ENCODE measurements at places on chromosomes 13 and 19. TPM values are rescaled to one million over a fixed set of nuclear protein-coding genes. Genes with fewer than 3 reads are reported as not detected.

The DHDH gene
- 0.60 TPM for total RNA-seq

The ZNF600 gene
- 9.4 TPM for total RNA-seq

The NTF4 gene
- total RNA-seq, result 0.28 TPM

The HS6ST3 gene
- 1.2 TPM for total RNA-seq

The C19orf25 gene
- total RNA-seq, result 32.5 TPM

The MAMSTR gene
- total RNA-seq, result 2.2 TPM

The EFNB2 gene
- total RNA-seq, result 32.8 TPM

The KLHL1 gene
- not detected for total RNA-seq

The TEAD2 gene
- total RNA-seq, result 30.2 TPM

The IGFL3 gene
- total RNA-seq, result not detected

The LILRA2 gene
- 4.2 TPM for total RNA-seq

The SLC1A6 gene
- total RNA-seq, result not detected

The ZNF765 gene
- total RNA-seq, result 10.8 TPM

The MEF2B gene
- 3.4 TPM for total RNA-seq

The DKKL1 gene
- 0.57 TPM for total RNA-seq

The WDR88 gene
- not detected for total RNA-seq

The DACH1 gene
- total RNA-seq, result 10.4 TPM

The CFAP97D2 gene
- not detected for total RNA-seq

The RASAL3 gene
- 12.1 TPM for total RNA-seq

The FREM2 gene
- total RNA-seq, result 16.9 TPM

The ZNF580 gene
- 56.8 TPM for total RNA-seq

The PROZ gene
- not detected for total RNA-seq

The GFY gene
- total RNA-seq, result not detected

The ZNF225 gene
- total RNA-seq, result 6.7 TPM

The POU2F2 gene
- 9.8 TPM for total RNA-seq

The GAPDHS gene
- not detected for total RNA-seq

The LATS2 gene
- total RNA-seq, result 26.3 TPM

The IGFLR1 gene
- total RNA-seq, result 22.3 TPM

The CCL25 gene
- not detected for total RNA-seq

The CGB1 gene
- not detected for total RNA-seq

The PTH2 gene
- total RNA-seq, result not detected

The C19orf73 gene
- 0.82 TPM for total RNA-seq

The KHSRP gene
- 175 TPM for total RNA-seq

The ZNF266 gene
- 31.4 TPM for total RNA-seq

The GARIN5A gene
- 2.0 TPM for total RNA-seq

The CERS1 gene
- 0.50 TPM for total RNA-seq

The ZFR2 gene
- 0.22 TPM for total RNA-seq

The LILRA1 gene
- total RNA-seq, result 2.2 TPM

The IGFL1 gene
- total RNA-seq, result not detected

The KLC3 gene
- total RNA-seq, result 3.3 TPM

The TSKS gene
- 0.50 TPM for total RNA-seq

The ITGBL1 gene
- total RNA-seq, result 7.7 TPM

The LIPE gene
- 8.9 TPM for total RNA-seq

The ZNF525 gene
- total RNA-seq, result 17.2 TPM

The PTGER1 gene
- total RNA-seq, result 19.0 TPM

The SNRPD2 gene
- total RNA-seq, result 252 TPM

The AMER2 gene
- 0.06 TPM for total RNA-seq

The ZNF540 gene
- 8.4 TPM for total RNA-seq

The PTGIR gene
- 10.1 TPM for total RNA-seq

The CALR3 gene
- not detected for total RNA-seq

The TMEM143 gene
- total RNA-seq, result 9.2 TPM

The MUC16 gene
- 0.41 TPM for total RNA-seq

The ZNF726 gene
- total RNA-seq, result 6.4 TPM

The PCDH9 gene
- total RNA-seq, result 9.5 TPM

The RAB3A gene
- total RNA-seq, result 5.2 TPM

The USHBP1 gene
- total RNA-seq, result 8.9 TPM

The ZNF444 gene
- 28.4 TPM for total RNA-seq

The EFNA2 gene
- total RNA-seq, result not detected

The ATP4B gene
- total RNA-seq, result 0.16 TPM

Data from kidney (tissue), 22 donors.